HuH-7.5 (cell line): ENCODE measurements at places on chromosomes 7 and 10.

- no peak for DNase-seq
These were observed 359.3 kb downstream of the PLXNA4 start for GRCh38 chr7:132216847-132217525.

DNA sequence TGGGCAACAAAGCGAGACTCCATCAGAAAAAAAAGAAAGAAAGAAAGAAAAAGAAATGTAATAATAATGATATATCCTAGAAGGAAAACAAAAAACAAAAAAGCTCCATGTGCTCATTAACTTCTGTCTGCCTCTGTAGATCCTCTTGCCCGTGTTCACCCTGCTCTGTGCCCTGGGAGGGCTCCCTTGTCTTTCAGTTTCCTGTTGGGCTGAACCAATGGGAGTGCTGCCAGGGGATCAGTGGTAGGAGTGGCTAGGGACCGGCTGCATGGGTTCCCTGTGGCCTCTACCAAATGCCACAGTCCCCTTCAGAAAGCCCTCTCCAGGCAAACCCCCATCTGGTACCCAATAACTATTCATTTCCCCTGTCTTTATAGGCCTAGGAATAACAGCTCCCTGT, 51.8 kb upstream of the PARD3 start:
- DNase-seq: no peak

- DNase-seq: no peak
These were observed 164.1 kb upstream of the NPY start for GRCh38 chr7:24119852-24120251.

DNA sequence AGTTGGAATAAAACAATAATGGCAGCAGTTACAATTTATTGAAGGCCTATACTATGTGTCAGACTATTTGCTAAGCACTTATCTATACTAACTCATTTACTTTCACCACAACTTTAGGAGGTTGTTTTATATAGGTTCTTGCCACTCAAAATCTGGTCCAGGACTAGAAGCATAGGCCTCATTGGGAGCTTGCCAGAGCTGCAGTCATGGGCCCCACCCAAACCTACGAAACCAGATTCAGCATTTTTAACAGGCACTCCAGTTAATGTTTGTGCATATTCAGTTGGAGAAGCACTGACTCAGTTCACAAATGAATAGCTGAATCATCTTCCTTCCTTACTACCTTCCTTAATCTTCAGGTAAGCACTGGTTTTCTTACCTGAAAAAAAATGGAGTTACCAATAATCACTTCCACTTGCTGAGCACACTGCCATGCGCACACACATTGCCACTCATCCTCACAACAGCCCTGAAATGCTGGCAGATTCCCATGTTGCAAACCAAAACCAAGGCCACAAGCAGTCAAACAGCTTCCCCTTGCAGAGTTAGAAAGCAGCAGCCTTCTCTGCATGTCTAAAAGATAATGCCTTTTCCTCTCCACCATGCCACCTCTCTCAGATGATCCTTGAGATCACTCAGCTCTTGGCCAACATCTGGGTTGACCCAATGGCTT, 122.4 kb downstream of the SLC16A9 start:
- no peak for DNase-seq

- DNase-seq: peak; percentile 64
These were observed 82.3 kb upstream of the GPR26 start for GRCh38 chr10:123583639-123584418.

GRCh38 chr10:124495162-124495561, 33.5 kb downstream of the LHPP start:
- no peak for DNase-seq

DNA sequence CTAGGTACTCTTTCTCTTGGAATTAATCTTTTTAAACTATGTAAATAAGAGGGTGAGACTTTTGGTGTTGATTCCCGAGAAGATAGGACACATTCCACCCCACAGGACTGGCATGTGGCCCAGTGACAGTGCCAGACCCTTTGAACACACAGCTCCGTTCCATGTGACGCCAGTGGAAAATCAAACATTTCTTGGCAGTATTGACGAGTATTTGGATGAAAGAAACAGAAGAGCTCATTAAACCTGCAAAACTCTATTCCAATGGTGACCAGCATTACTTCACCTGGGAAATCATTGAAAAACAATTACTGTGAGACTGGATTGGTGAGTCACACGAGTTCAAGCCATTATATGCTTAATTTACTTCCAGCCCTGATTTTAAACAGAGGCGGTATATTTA, 25.8 kb downstream of the AKR1E2 start:
- DNase-seq: no peak

GRCh38 chr7:145156834-145157233, 321.0 kb upstream of the TPK1 start:
- DNase-seq: no peak

GRCh38 chr10:96366508-96366907, 7.7 kb upstream of the OPALIN start:
- DNase-seq: no peak

DNA sequence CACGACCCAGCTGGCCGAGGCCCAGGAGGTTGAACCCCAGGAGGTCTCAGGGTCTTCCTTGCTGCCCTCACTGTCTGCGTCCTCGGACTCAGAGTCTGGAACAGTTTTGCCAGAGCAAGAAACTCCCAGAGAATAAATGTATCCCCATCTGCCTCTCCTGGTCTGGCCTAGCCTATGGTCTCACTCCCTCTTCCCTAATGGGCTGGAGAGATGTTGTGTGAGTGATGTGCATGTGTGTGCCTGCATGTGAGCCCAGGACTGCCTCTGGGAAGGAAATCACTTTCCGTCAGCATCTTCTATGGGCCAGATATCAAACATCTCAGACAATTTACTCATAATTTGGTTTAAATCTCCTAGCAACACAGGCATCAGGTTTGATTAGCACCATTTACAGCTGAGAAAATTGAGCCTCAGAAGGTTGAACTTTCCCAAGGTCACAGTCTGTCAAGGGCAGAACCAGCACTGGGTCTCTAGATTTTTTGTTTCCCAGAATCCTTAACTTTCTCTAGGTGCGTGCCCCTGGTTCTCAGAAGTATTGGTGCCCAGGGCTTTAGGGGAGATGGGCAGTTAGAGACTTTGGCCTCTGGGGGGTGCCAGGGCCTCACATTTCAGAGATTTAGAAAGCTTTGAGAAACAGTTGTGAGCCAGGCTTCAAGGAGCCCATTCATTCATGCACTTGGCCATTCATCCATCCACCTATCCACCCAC, 4.9 kb downstream of the TMEM270 start:
- DNase-seq: no peak

- DNase-seq: no peak
These were observed 31.5 kb upstream of the PPP2R2D start for GRCh38 chr10:131869344-131869743.

DNA sequence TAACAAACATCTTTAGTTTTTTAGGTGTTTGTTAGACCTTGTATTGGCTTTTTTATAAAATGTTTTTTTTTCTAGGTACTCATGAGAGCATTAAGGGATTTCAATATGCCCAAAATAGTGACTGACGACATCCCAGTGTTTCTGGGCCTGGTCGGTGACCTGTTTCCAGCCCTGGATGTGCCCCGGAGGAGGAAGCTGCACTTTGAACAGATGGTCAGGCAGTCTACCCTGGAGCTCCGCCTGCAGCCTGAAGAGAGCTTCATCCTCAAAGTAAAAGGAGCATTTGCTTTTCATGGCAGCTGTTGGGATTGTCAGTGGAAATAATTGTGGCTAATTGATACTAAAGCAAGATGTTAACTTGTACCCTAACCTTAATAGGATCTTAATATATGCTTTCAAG, 161.5 kb downstream of the DNAH11 start:
- no peak for DNase-seq

DNA sequence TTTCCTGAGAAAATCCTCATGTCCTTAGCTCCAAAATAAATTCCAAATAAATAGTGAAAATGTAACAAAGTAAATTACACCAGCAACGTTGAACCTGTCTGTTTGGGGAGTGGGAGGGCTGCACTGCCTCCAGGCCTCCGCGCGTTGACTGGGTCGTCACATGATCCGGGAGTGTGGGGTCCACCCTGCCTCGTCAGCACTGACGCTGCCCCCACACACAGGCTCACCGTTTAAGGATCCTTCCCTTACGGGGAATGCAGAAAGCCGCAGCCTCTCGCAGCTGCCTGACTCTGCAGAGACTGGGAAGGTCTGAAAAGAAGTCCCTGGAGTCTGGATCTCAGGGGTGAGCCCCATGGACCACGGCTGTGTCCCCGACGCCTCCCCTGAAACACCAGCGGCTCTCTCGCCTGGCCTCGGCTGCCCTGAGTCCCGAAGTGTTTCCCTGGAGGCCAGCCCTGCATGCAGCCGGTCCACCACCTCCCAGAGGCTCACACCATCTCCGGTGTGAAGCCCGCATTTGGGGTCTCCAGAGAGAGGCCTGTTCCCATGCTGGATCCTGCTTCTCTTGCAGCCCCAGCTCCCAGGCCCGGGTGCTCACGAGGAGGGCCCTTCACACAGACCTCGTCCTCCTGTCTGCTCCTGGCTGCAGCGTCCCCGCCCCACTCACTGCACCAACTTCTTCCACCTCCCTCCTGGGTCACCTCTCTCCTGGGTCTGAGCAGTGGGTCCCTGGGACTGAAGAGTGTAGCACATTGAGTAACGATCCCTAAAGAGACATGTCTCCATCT, 49.5 kb upstream of the ADGRA1 start:
- DNase-seq: no peak

GRCh38 chr10:85665078-85665477, 701.5 kb downstream of the GRID1 start:
- no peak for DNase-seq

DNA sequence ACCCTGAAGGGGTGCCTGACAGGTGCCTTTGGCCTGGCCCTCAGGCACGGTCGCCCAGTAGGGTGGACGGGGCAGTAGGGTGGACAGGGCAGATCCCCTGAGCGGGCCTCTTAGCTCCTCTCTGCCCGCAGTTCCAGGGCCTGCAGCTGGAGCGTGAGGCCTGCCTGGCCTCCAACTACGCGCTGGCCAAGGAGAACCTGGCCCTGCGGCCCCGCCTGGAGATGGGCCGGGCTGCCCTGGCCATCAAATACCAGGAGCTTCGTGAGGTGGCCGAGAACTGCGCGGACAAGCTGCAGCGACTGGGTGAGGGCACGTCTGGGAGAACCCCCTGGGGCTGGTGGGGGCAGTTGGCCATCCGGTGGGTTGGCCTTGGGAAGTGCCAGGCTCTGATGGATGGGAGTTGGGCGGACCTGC, 1.7 kb downstream of the VPS37D start:
- no peak for DNase-seq

DNA sequence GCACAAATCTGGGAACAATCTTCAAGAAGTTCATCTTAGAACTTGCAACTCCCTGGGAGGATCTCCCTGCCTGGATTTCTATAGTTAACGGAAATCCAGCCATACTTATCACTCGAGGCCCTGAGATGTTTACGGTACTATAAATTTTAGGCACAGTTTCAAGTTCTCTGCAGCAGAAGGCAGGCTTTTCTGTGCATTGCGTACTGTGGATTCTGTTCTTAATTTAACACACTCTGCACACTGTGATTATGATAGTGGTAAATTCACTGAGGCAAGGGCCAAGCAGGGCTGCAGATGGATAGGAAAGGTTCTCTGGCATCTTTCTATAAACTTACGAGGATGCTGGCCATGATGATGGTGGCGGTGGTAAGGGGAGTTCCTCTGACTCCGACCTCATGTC, 10.6 kb downstream of the INHBA start:
- DNase-seq: no peak

DNA sequence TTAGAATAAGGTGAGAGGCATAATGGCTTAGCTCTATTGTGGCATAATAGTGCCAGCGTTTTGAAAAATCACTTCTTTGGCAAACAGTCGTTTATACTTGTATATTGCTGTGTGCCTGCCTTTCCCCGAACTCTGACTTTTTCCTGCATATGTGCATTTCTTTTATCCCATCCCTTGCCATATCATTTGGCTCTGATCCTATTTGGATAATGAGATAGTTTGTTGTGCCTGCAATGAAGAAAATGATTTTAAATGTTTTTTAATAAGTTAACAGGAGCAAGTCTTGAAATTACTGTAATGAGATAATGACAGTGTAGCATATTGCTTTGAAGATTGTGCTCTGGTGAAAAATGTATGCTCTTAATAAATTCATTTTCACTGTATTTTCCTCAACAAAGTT, 288.0 kb upstream of the LRGUK start:
- no peak for DNase-seq

- DNase-seq: no peak
These were observed 275.2 kb downstream of the POU6F2 start for GRCh38 chr7:39252916-39253315.

GRCh38 chr10:81008726-81009125, 471.0 kb downstream of the SH2D4B start:
- DNase-seq: no peak

- no peak for DNase-seq
These were observed 118.2 kb downstream of the PTPN20 start for GRCh38 chr10:47029181-47030009.

DNA sequence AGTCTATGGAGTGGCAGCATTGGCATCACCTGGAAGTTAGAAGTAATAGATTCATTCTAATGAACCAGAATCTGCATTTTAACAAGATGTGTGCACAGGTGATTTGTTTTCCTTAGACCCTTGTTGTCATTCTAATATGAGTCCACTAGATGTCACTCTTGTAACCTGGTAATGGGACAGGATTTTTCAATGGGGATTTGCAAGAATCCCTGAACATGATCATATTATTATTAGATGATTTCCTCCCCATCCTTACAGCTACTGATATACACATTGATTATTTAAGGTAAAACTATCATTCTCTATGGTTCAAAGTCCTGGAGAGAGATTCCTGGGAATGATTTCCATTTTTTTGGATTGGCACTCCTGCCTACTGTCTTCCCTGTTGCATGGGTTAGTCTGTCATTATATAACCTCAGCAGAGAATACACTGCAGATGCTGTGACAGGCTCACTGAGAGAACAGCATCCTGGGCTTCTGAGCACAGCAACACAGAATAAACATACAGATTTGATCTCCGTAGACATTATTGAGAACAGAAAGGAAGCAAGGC, 194.9 kb downstream of the SUGCT start:
- peak; percentile 46 for DNase-seq

DNA sequence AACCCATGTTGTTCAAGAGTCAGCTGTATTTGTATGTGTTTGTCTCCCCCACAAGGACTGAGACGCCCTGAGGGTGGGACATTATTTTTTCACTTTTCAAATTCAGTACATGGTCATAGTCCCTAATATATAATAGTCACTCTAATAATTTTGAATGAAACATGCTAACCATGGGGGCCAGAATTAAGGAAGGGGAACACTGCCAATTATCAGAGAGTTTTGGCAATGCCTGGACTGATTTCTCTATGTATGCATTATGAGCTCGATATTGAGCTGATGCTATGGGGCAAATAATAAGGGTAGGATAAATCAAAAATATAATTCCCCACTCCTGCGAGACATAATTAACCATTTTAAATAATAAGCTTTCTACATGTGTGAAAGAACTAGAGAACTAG, 87.4 kb downstream of the CPED1 start:
- DNase-seq: no peak

- no peak for DNase-seq
These were observed 35.1 kb downstream of the KCND2 start for GRCh38 chr7:120307991-120308545.

GRCh38 chr10:49109669-49110340, 5.5 kb downstream of the VSTM4 start:
- DNase-seq: no peak

- no peak for DNase-seq
These were observed 168.0 kb upstream of the ZNF32 start for GRCh38 chr10:43816351-43817321.

- DNase-seq: no peak
These were observed 13.9 kb upstream of the LRRN3 start for GRCh38 chr7:111077001-111077400.
